T follicular helper cell (primary cell): ENCODE measurements at places on chromosomes 11 and 22.

DNA sequence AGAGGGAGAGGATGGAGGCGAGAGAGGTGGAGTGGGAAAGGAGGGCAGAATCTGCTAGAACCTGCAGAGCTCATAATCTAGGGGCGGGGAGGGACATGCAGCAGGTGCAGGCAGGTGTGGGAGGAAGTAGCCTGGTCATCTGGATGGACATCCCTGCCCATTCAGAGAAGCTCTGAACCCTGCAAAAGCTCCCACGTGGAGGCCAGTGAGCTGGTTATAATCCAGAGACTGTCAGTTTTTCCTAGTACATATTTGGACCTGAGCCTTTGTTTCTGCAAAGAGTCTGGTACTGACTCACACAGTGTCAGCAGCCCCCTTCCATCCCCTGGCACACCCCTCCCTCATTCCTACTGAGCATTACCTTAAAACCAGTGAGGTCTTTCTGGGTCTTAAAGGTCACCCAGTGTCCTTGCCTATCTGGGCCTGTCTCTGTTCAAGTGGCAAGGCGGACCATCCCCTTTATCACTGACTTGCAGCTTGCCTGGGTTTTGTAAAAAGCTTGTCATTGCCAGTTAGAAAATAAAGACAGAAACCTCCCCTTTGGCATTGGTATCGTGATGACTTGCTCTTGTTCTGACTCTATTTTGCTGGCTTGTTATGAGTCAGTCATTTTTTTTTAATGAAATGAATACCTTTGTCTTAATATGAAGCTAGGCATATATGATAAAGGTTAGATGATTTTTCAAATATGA lies 26.1 kb downstream of the PTPRJ start:
- no peak for DNase-seq

DNA sequence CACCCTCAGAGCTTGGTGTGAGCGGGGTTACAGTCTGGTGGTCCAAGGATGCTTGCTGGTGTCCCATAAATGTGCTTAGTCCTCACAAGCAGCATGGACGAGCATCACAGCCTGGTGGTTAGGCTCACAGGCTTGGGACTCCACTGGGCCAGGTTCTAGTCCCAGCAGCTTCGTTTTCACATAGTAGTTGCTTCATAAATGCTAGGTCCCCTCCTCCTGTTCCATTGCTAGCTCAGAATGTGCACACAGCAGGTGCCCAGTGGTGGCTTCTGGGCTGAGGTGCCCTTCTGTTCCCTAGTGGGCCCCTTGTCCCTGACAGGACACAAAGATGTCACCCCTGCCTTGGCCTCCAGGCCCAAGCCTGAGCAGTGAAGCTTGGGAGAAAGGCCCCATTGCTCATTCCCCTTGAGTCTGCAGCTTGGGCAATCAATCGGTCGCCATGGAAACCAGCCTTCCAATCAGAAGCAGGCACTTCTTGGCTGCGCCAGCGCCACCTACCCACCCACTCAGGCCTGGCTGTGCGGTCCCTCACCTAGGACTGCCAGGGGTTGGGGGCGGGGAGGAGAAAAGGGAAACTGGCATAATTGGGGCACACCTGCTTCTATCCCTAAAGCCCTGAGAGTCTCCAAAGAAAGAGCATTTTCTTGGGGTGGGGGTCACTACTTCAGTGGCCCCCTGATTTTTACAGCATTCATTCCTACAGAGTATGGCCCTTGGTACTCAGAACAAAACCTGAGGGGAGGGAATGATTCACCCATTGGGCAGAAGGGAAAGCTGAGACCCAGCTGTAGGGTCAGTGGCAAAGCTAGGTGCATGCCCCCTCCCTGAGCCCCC lies 48.1 kb downstream of the CYTH4 start:
- DNase-seq: peak; percentile 24

GRCh38 chr11:110859998-110860397 lies 147.8 kb upstream of the ARHGAP20 start:
- no peak for DNase-seq

- no peak for DNase-seq
These were observed 26.1 kb downstream of the MOB2 start for GRCh38 chr11:1460396-1460985.

DNA sequence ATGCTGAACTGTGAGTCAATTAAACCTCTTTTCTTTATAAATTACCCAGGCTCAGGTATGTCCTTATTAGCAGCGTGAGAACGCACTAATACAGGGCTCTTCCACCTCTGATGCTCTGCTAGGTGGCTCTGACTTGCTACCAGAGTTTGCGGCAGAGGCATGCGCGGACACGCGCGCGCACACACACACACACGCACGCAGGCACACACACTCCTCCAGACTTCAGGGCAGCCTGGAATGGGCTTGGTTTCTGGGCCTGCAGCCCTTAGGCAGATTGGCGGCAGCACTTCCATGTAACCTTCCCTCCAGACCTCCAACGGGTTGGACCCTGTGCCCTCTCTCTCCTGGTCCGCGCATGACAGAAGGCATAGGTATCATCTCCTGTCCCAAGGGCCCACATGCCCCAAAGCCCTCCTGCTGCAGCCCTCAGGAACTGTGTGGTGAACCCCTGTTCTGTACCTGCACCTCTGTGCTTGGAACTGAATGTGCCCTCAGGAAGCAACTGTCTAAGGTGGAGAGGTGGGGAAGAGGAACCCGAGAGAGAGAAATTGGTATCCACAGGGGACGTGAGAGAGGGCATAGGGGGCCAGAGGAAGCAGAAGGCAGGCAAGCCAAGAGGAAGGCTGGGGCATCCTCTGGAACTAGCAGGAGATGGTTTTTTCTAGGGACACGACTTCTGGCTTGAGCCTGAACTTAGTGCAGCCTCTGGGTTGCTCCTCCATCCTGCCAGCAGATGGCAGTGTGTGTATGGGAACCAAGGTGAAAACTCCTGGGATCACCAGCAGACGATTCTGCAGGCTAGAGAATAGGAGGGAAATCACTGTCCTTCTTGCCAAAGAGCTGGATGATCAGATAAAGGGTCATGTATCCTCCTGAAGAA lies 23.4 kb upstream of the RIC3 start:
- peak; percentile 11 for DNase-seq

DNA sequence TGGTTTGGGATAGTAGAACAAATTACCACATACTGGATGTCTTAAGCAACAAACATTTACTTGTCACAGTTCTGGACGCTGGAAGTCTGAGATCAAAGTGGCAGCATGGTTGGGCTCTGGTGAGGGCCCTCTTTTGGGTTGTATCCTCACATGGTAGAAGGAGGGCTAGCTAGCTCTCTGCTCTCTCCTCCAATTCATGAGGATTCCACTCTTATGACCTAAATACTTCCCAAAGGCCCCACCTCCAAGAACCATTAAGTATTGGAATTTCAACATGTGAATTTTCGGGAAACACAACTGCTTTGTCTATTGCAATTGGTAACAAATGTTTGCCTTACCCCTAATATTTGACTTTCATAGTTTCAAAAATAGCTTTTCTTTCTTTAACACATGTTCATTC lies 52.6 kb downstream of the MUC15 start:
- DNase-seq: no peak

GRCh38 chr11:131682373-131683015 lies 312.1 kb downstream of the NTM start:
- no peak for DNase-seq

DNA sequence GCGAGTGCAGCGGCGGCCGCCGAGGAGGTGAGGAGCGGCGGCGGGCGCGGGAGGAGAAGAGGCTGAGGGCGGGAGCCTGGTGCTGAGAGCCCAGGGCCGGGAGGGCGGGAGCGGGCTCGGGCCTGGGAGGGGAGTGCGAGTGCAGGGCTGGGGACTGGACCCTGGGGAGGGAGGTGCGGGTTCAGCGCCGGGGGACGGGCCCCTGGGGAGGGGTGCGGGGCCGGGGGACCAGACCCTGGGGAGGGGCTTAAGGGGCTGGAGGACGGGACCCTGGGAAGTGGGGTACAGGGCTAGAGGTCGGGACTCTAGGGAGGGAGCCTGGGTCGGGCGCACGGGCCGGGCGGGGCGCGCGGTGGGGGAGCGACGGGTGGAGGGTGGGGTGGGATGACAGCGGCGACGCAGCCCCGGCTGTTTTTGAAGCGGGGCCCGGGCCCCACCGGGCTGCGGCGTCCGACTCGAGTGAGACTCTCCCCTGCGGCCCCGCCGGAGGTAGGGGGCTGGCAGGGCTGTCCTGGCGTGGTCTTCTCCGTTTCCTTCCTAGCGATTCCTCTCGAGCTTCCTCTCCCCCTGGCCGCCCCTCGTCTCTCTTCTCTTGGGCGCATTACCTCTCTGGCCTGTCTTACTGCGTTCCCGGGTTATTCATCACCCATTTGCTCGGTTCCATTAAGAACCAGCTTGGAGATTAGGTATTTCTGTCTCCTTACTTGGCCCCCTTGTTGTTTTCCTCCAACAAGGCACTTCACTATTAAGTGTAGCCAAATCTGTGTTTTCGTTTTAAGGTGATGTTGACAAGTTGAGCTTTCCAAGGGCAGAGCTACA lies 754 bp downstream of the NUP50 start:
- peak; percentile 9 for DNase-seq

DNA sequence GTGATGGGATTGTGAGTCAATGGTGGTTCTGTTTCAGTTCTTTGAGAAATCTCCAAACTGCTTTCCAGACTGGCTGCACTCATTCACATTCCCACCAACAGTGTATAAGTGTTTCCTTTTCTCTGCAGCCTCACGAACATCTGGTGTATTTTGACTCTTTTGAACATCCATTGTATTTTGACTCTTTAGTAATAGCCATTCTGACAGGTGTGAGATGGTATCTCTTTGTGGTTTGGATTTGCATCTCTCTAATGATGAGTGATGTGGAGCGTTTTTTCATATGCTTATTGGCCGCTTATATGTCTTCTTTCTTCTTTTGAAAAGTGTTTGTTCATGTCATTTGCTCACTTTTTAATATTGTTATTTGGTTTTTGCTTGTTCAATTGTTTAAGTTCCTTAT lies 19.4 kb downstream of the NELL1 start:
- DNase-seq: no peak

- no peak for DNase-seq
These were observed 9.0 kb upstream of the PANX3 start for GRCh38 chr11:124602193-124602592.
